SIG-M5 (cell line): ENCODE measurements at places on chromosomes 5 and 9.

DNA sequence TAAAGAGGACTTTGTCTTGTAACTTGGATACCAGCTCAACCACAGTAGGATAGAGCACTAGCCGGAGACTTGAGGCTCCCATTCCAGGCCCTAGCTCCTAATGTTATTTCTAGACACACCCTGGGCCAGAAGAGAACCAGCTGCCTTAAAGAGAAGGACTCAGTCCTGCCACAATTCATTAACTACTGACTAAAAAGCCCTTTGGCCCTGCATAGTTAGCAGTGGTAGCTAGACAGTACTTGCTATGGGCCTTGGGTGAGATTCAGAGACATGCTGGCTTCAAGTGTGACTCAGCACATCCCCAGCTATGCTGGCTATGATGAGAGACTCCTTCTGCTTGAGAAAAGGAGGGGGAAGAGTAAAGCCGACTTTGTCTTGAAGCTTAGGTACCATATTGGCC lies 47.3 kb downstream of the TMEM167A start:
- no peak for DNase-seq

GRCh38 chr9:18173923-18174322 lies 300.0 kb upstream of the ADAMTSL1 start:
- DNase-seq: no peak

DNA sequence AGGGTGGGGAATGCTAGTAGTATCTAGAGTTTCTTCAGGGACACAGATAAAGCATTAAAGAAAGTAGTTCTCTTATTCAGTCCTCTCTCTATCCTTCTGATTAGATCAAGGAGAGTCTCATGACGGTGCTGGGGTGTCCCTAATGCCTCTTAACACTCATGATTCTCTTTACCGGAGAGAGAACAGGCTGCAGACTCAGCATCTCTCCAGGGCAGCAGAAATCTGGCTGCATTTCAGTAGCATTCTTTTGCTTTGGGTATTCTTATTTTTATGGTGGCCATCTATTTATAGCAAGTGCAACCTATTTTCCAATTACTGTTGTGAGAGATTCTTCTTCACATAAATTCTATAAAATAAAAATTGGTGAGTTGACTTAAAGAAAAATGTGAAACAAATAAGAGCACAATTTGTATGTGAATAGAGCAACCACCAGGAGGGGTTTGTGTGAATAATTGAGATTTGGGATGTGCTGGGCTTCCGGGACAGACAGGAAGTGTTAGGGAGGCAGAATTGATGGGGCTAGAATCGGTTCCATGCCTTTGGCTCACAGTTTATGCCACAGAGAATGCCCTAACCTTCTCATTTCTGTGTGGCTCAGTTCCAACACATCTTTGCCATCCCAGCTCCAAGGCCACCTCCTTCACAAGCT lies 23.8 kb upstream of the BOD1 start:
- DNase-seq: no peak

- no peak for DNase-seq
Measured at GRCh38 chr5:150068071-150068470, 18.3 kb downstream of the CSF1R start.

DNA sequence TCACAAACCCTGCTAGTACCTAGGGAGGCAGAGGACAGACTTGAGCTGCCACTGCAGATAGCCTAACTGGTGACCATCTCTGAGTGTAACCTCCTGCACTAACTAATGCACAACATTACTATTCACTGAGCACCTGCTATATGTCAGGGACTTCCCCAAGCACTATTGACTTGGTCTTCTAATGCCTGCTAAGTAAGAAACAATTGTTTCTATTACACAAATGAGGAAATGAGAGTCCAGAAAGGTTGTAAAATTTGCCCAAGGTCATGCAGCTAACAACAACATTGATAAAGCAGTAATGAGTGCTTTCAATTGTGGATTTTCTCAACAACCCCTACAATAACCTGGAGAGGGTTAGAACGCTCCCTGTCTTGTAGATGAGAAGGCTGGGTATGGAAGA lies 183.7 kb downstream of the ZNF462 start:
- DNase-seq: no peak

DNA sequence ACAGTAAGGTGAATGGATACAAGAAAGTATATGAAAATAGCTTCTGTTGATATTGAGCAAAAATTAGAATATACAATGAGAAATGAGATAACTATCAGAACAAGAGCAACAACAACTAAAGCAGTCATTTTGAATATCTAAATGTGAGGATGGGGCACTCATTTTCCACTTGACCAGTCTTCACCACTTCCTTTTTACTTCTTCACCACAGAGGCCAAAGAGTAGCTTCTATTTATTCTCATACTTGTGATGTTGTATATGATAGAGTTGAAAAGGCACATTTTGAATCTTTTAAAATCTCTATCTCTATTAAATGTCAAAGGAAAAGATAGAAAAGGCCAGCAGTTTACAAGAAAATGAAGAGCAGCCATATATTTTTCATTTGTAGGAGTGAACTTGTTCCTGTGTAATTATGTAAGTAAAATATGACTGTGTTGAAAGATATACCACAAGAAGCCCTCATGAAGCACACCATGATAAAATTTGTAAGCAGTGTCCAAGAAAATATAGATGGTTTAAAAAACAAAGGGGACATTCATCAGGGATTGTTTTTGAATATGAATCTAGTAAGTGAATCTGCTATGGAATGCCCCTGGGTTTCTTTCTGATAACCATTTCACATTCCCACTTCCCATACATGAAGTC lies 39.2 kb downstream of the ADAMTS19 start:
- no peak for DNase-seq

DNA sequence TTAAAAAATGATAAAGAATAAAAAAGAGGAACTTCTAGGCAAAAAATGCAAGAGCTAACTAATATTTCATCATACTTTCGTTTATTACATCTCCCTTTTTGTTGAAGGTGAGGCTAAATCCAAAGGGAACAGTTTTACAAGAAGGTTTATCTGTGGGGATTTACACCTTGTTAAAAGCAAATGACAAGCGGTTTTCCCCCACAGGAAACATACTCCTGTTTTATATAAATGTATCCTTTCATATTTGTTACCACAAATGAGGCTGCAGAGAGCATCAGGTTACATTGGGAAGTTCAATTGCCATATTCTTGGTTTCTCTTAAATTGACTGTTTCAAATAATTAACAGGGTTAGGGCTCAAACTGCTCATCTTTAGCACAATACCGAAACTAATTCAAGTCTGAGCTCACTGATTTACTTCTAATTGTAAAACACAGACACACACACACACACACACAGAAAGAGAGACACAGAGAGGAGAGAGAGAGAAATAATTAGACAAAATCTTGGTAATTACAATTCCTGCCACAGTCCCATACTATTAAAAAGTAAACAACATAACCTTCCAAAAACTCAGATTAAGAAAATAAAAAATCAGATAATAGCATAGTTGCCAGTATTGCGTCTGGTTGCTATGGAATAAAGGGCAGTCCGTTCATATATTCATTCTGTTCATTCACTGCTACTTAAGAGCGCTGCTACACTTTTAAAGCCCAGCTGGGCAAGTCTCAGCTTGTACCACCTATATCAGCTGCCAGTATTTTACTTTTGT lies 17.1 kb downstream of the RFX3 start:
- no peak for DNase-seq

DNA sequence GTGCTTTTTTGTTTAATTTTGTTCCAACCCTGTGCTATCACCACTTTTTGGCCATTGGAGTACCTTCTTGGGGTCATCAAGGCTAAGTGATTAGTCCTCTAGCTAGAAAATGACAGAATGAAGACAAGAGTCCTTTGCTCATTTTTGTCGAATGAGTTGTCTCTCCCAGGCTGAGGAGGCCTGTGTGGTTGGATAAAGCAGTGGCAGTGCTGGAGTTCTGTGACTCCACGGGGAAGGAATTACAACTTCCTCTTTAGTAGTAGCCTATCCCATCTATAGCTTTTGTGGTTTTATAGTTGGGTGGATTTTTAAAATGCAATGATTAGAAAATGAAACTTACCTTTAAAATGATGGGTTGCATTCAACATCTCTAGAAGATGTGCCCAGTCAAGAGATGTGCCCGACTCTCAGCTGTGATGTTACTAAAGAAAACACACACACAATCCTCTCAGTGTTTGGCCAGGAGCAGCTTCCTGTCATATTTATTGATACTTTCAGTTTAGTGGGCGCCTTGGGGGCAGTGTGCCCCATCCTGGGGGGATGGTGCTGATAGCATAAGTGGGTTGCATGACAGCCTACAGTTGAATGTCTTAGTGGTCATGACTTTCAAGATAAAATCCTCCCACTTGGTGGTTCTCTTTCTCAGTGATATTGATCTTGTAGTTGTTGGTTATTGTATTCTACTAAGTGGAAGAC lies 11.9 kb downstream of the OTULINL start:
- DNase-seq: no peak

GRCh38 chr9:116663581-116663980 lies 23.5 kb upstream of the TRIM32 start:
- DNase-seq: no peak

GRCh38 chr5:17224858-17225511 lies 7.6 kb downstream of the BASP1 start:
- no peak for DNase-seq

DNA sequence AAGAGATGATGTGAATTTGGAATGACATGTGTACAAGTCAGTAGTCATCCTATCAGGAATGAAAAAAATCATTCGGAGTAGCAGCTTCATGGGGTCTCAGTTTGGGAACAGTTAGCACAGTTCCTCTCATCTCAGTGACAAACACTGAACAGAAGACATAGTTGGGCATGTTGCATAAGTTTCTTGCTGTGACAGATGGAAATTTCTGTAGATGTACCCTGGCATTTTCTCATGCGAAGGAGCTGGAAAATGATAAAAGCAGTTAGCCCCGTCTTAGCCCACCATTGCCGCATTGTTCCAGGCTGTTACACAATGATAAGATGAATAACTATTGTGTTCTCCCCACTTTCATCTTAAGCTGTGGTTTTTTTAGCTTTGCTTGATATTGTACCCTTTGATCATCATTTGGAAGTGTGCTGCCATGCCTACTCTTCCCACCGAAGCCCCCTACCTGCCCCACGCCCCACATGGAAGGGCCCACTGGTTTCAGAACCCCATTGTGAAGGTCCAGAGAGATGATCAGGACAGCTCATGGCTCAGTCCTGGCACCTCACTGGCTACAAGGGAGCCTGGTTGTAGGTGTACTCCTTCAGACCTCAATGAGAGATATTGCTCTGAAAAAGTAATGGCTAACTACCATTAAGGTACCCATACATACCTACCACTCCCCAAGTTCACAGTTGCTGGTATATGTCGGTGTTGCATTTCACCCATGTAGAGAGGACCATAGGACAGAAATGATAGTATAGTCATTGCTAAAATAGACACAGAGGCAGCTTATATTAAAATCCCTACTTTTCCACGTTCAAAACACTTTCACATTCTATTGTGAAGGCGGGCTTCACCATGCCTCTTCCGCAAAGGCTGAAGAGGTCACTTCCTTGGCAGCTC lies 38.8 kb downstream of the SFXN1 start:
- no peak for DNase-seq

- no peak for DNase-seq
Measured at GRCh38 chr9:69180670-69181069, 6.6 kb downstream of the TJP2 start.

DNA sequence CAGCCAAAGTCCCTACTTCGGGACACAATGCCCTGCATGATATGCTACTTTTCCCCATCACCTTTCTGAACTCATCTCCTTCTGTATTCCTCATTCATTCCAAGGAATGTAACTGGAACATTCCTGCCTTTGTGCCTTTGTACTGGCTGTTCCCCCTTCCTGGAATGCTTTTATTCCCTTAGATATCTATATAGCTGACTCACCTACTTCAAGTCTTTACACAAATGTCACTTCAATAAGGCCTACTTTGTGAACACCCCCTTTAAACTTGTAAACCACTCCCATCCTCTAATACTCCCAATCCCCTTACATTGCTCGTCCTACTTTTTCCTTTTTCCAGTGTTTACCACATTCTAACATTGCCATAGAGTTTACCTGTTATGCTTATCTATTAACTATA lies 2.4 kb downstream of the NOL6 start:
- no peak for DNase-seq

- DNase-seq: no peak
Measured at GRCh38 chr9:81634915-81635516, 54.3 kb downstream of the TLE1 start.

GRCh38 chr5:178204935-178205748 lies 809 bp downstream of the HNRNPAB start:
- DNase-seq: no peak

DNA sequence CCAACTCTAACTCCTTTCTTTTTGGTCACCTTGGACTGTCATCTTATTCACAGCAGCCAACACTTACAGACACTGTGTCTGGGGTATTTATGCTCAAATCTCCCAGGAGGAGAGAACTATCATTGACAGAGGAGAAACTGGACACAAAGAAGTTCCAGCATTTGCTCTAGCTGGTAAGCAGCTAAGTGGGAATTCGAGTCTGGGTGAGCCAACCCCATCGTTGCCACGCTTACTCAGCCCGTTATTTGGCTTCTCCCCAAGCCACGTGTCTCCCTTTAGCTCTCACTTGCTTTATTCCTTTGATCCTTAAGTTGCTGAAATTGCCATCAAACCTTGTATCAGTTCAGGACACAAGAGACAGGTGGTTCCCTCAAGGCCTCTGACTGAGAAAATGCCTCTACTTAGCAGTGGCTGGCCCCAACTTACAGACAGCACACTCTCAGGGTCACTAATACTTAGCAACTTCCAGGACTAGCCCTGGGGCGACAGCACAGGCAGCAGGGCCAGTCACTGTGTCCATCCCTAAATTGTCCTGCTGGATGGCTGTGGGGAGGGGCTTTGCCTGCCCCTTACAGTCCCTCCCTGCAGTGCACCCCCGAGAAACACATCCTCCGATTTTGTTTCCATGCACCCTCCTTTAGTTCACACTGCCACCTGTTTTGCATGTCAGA lies 1.4 kb downstream of the SLC36A2 start:
- DNase-seq: no peak

DNA sequence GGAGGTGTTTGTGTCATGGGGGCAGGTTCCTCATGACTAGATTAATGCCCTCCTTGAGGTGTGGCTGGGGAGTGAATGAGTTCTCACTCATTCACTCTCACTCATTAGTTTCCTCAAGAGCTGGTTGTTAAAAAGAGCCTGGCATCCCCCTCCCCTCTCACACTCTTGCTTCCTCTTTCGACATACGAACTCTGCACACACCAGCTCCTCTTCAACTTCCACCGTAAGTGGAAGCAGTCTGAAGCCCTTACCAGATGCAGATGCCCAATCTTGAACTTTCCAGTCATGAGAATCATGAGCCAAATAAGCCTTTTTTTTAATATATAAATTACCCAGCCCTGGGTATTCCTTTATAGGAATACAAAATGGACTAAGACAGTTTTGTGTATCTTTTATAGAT lies 82.5 kb downstream of the SPRY4 start:
- DNase-seq: no peak

GRCh38 chr5:172712610-172713009 lies 58.4 kb downstream of the DUSP1 start:
- no peak for DNase-seq
